ENCODE measurements at places on chromosomes 4 and X. TPM values are rescaled to one million over a fixed set of nuclear protein-coding genes. Genes with fewer than 3 reads are reported as not detected.

FNIP2 gene
- 55.3 TPM for total RNA-seq

PLP2 gene
- total RNA-seq: 97.5 TPM

NXF2 gene
- total RNA-seq: not detected

ITM2A gene
- total RNA-seq: 106 TPM

UGT2A3 gene
- total RNA-seq: not detected

NUDT10 gene
- 0.53 TPM for total RNA-seq

FRAS1 gene
- 5.2 TPM for total RNA-seq
